ENCODE measurements at places on chromosomes 11 and 22.

DNA sequence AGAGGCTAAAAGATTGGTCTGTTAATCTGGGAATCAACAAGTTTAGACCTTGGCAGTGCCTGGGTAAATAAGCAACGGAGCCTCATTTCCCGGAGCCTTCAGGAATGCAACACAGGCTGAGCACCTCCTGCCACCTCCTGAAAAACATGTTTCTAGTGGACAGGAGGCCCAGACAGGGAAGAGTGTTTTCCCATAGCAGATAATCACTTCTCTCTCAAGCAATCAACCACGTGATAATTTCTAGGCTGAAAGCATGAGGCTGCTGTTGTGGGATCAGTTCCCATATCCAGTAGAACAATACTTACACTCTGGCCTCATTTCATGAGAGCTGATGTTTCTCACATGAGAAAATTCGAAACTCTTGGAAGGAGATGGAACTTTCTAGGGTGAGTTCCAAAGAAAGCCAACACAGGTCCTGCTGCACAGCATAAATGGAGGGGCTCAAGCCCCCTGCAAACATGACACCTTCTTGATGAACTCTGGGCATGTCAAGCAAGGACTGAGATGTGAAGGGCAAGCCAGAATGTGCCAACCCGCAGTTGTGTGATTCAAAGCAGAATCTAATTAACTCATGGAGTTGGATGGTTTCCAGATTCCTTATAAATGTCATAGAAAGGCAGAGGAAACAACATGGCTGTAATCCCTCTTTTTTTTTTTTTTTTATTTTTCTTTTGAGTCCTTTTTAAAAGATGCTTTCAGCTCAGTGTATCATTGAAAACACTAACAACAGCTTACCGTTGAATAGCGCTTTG is 228.5 kb upstream of the SESN3 start:
- DNase-seq: no peak

GRCh38 chr11:103803062-103803461 is 233.4 kb upstream of the DDI1 start:
- no peak for DNase-seq

GRCh38 chr11:46003572-46003971 is 81.1 kb downstream of the LARGE2 start:
- DNase-seq: no peak

GRCh38 chr22:29750559-29751538 is 16.0 kb downstream of the ZMAT5 start:
- DNase-seq: no peak

GRCh38 chr11:100297516-100297915 is 389.6 kb upstream of the ARHGAP42 start:
- DNase-seq: no peak

DNA sequence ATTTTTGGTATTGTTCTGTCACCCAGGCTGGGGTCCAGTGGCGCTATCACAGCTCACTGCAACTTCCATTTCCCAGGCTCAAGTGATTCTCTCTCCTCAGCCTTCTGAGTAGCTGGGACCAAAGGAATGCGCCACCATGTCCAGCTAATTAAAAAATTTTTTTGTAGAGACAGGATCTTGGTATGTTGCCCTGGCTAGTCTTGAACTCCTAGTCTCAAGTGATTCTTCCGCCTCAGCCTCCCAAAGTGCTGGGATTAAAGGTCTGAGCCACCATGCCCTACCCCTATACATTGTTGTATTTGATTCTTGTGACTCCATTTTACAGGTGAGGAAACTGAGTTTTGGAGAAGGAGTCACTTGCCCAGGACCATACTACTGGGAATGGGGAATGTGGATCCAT is 11.9 kb downstream of the KIAA1671 start:
- no peak for DNase-seq

GRCh38 chr11:1049071-1049405 is 12.5 kb upstream of the MUC6 start:
- no peak for DNase-seq

- DNase-seq: peak; percentile 51
Observed at GRCh38 chr11:75445315-75445953, 12.4 kb upstream of the KLHL35 start.

- peak; percentile 72 for DNase-seq
Observed at GRCh38 chr22:23849009-23850006, 8.4 kb upstream of the SLC2A11 start.

DNA sequence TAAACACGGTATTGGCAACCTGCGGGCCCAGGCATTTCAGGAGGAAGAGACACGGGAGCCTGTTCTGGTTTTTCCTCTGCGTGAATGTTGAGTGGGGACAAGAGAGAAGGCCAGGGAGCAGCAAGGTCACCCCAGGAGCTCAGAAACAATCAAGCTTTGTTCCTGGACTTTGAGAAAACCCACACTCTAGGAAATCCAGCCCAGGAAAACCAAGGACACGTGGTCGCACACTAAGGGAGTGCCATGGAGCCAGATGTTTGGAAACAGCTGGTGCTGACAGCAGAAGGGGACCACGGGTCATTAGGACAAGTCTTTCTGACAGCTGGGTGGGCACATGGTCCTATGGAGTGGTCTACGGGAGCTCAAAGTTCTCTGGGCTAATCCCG is 44.1 kb downstream of the MYH9 start:
- no peak for DNase-seq

DNA sequence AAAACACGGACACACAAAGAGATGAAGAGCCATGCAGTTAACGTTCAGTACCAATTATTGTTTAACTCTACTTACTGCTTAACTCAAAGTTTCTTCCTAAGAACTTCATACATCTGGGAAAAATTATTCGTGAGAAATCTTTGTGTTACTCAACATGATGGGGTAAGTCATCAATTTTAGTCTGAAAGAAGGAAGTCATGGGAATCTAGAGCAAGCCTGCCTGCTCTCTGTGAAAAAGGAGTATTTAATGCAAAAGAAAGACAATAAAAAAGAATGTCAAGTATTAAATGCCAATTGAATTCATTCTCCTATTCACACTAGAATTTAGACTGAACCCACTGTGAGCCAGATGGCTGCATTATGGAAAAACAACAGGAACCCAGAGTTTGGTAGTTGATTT is 16.0 kb downstream of the TMEM123 start:
- DNase-seq: no peak

GRCh38 chr11:61539831-61540357 is 31.3 kb downstream of the LRRC10B start:
- no peak for DNase-seq

GRCh38 chr22:26632422-26633155 is 10.8 kb downstream of the CRYBA4 start:
- no peak for DNase-seq

DNA sequence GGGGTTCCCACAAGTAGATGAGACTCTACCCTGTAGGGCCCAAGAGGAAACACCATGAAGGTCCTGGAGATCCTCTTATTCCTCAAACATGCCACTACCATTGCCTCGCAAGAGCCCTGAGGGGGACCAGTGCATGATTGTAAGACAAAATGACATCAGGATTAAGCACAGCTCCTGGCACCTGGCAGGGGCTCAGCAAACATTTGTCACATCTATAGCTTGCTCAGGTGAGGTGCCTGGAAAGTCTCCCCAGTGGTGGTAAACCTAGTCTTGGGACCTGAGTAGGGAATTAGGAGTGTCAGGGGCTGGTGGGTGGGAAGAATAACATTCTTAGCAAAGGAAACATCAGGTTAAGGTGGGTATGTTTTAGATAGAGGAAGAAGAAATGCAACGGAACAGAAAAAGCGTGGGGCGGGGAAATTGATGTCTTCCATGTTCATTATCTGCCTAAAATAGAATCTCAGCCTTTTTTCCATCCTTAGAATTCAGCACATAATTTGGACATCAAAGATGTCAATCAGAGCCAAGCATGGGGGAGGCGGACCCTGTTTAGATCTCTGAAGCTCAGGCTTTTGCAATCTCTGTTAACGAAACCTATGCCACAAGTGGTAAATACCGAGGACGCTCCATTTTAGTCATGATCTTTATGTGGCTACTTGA is 924 bp downstream of the YPEL1 start:
- DNase-seq: no peak

DNA sequence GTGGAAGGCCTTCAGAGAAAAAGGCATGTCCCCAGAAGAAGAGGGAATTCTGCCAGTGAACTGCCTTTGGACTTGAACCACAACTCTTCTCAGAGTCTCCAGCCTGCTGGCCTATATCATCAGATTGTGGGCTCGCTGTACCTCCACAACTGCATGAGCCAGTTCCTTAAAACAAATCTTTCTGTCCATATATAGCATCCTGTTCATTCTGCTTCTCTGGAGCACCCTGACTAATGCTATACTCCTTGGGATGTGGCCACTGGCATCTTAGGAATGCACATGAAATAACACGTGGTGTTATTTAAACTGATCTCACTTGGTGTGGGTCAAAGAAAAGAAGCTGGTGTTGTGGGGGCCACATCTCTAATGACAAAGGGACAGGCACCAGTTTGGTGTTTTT is 58.3 kb upstream of the VSTM5 start:
- no peak for DNase-seq

GRCh38 chr11:57527056-57527631 is 3.4 kb downstream of the TIMM10 start:
- DNase-seq: peak; percentile 34

DNA sequence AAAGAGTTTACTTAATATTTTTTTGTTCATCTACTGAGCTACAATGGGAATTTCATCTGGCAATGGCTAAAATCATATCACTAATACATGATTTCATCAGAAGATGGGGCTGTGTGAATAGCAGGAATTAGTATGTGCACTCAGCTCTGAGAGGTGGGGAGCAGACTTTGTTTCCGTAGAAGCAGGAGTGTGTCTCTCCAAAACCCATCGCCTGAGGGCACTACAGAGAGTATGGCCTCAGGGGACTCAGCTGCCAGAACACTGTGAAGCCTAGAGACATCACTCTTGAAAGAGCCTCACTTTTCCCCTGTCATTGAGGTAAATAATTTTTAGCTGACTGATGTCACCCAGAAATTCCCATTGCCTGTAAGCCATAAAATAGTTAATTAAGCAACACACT is 261.4 kb upstream of the ISX start:
- DNase-seq: no peak

DNA sequence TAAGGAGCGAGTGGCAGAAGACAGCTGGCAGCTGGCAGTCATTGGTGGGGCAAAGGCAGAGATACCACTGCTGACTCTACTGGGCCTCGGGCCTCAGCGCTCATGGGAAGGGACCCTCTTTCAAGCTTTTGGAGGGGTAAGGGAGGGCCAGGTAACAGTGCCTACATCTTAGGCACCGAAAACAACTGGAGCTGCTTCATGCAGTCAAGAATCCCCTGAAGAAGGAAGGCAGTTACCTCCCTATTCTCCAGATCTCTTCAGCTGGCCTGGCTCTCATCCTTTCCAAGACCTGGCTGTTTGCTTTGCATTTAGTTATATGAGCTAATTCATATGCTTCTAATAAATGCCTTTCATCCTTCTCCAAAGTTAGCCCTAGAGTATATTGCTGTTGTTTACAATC is 15.8 kb upstream of the ZNF74 start:
- no peak for DNase-seq

- DNase-seq: no peak
Observed at GRCh38 chr11:79237703-79238102, 203.1 kb downstream of the TENM4 start.

DNA sequence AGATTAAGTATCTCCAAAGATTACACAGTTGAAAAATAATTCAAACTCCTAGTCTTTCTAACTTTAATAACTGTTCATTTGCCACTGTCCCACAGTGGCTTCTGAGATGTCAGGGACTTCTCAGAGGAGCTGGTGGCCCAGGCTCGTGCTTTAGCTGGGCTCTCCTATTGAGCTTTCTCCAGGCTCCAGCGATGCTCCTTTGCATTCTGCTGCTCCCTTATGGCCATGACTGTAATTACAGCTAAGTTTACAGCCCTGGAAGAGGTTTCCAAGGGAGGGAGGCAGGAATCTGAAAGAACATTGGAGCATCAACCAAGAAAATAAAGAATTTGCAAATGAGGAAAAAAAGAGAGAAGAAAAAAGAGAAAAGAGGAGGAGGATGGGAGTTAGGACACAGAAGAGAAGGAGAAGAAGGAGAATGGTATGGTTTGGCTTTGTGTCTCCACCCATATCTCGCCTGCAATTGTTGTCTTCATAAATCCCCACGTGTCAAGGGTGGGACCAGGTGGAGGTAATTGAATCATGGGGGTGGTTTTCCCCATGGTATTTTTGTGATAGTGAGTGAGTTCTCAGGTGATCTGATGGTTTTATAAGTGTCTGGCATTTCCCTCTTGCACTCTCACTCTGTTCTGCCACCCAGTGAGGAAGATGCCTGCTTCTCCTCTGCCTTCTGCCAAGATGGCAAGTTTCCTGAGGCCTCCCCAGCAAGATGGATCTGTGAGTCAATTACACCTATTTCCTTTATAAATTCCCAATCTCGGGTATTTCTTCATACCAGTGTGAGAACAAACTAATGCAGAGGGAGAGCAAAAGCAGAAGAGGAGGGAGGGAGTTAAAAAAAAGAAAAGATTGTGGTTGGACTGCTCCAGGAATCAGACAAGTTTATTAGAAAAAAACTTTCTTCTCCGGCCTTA is 857.0 kb downstream of the KCNA4 start:
- no peak for DNase-seq

GRCh38 chr11:62546244-62546928 is at the start of gene AHNAK:
TSS of gene AHNAK (minus strand) at chr11:62546806. CDS start at chr11:62536098, 10,708 bp downstream.
- DNase-seq: no peak

DNA sequence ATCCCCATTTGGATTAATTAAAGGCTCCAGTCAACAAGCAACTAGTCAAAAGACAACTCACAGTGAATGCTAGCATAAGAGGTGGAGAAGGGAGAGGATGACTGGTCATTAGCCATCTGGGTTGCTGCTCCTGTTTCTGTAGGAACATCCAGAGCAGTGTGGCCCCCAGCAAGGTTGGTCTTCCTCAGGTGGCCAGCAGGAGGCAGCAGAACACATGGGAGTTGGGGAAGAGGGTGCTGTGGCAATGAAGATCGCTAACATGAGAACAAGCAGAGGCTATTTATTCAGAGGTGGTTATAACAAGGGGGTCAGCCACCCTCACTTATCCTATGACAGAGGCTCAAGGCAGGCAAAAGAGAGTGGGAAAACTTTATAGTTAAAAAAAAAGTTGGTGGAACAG is 21.3 kb downstream of the IZUMO1R start:
- DNase-seq: no peak

DNA sequence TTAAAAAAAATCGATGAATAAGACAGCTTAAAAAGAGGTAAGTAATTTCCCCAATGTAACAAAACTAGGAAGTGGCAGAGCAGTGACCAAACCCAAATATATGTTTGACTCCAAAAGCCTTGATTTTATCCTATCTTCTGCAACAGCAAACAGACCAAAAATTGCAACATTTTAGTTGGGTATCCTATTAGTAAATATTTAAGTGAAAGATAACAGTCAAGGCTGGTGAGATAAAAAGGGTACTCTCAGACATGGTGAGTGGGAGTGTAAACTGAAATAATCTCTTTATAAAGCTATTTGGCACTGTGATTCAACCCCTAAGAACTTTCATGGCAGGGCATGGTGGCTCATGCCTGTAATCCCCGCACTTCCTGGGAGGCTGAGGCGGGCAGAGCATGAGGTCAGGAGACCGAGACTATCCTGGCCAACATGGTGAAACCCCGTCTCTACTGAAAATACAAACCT is 1.9 kb upstream of the RDX start:
- DNase-seq: no peak

DNA sequence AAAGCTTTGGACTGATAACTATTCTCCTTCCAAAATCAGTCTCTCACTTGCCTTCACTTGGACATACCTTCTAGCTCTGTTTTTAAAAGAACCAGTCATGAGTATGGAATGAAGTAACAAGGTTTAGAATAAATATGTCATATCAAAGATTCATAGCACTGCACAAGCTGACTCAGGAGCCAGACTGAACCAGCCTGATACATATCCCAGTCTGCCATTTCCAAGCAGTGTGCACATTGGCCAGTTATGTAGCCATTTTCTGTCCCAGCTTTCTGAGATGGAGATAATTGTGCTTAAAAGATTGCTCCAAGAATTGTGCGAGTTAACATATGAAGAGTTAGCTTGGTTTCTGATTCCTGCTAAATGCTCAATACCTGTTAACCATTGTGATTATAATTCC is 311.3 kb downstream of the C11orf87 start:
- no peak for DNase-seq
